ENCODE measurements at places on chromosomes 7 and 10. TPM values are rescaled to one million over a fixed set of nuclear protein-coding genes. Genes with fewer than 3 reads are reported as not detected.

The DKK1 gene
- total RNA-seq: 2.0 TPM

The ZDHHC4 gene
- total RNA-seq: 60.6 TPM

The C10orf53 gene
- not detected for total RNA-seq

The UCN3 gene
- not detected for total RNA-seq

The XRCC2 gene
- total RNA-seq: 0.98 TPM

The FKBP9 gene
- 236 TPM for total RNA-seq

Measured in breast epithelium (tissue), 4 donors.